Mammary epithelial cell (primary cell): ENCODE measurements at places on chromosomes 11 and 22. TPM values are rescaled to one million over a fixed set of nuclear protein-coding genes. Genes with fewer than 3 reads are reported as not detected.

GRCh38 chr11:125319649-125320048 lies 155.1 kb downstream of the PKNOX2 start:
- no peak for DNase-seq

DNA sequence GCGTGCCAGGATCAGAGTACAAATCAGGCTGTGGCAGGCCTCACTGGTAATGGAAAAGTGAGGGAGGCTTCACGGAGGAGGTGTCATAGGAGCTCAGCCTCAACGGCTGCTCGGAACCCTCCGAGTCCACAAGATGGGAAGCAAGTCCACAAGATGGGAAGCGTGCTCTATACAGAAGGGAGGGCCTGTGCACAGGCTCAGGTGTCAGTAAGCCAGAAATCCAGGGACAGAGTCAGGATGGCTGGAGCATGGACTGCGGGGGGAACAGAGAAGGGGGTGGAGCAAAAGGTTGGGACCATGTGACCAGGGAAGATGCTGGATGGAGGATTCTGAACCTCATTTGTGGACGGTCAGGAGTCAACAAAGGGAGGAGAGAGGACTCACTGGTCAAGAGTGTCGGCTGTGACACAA lies 3.4 kb upstream of the DPP3 start:
- DNase-seq = no peak

TRIM49B gene
- under 0.01 TPM for total RNA-seq

OR10A2 gene
- not detected for total RNA-seq

- no peak for DNase-seq
These were observed 43.2 kb downstream of the TBX1 start for GRCh38 chr22:19803736-19804267.

GRCh38 chr11:128662076-128662475 lies 31.8 kb upstream of the FLI1 start:
- DNase-seq = no peak

CD82 gene
- total RNA-seq = 218 and 309 TPM in 2 replicates

- no peak for DNase-seq
These were observed 170.9 kb downstream of the MIAT start for GRCh38 chr22:26828311-26828710.

CRYBB2 gene
- 0.43 and 0.49 TPM in 2 replicates for total RNA-seq

DNA sequence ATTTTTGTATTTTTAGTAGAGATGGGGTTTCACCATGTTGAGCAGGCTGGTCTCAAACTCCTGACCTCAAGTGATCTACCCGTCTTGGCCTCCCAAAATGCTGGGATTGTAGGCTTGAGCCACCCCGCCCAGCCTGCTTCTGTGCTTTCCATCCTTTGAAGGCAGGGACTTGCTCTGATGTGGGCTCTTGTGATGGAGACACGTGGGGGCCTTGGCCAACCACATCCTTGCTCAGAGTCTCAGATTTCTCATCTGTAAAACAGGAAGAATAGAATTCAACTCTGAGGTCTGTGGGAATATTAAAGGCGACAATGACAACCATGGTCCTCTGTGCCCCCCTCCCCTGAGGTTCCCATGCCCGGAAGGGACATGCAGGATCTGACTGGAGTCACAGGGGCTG lies 3.8 kb upstream of the GGA1 start:
- no peak for DNase-seq

SLC22A9 gene
- total RNA-seq = not detected in 2 replicates

DNA sequence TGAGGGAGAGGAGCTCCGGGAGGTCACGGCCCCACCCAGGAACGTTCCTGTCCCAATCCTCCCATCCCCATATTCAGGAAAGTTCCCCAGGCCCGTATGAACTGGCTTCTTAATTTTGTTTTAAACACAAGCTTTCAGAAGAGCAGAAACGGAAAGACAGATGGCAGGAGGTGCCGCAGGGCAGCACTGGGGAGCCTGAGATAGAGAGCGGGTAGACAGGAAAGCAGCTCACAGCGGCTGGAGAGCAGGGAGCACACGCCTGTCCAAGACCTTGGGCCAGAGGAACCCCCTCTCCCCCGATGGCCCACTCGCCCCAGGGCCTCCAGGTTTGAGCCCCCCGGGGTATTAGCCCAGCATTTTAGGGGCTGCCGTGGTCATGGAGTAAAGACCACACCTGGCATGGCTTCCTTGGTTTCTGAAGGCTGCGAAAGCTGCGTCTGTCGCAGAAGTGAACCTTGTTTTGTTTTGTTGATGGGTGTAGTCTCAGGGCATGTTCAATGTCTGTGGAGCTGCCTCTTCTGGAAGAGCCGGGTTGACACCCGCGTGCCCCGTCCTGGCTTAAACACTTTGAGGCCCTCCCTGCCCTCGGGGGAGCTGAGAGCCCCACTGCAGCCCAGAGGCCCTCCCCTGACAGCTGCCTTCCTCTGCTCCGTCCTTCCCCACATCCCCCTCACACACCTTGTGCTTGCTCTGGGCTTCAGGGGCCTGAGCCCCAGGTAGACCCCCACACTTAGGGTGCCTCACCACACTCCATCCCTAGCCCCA lies 17.9 kb upstream of the KCNQ1OT1 start:
- no peak for DNase-seq

DNA sequence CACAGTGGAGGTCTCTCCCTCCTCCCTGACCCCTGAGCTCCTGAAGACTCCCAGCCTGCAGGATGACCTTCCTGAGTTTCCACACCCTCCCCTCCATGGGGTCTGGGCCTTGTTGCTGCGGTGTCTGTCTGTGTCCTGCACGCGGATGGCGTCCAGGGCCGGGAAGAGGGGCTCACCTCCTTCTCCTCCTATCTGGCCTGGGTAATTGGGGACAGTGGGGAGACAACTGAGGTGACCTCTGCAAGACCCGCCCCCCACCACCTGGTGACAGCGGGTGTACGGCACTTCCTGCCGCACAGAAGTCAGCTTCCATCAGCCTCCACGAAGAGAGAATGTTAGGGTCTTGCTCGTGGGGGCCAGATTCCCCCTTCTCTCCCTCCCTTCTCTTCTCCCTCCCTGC lies 31.7 kb downstream of the LINC01488 start:
- no peak for DNase-seq

- DNase-seq = peak; percentile 86
These were observed 27.8 kb downstream of the FCHSD2 start for GRCh38 chr11:73114110-73114834.

SLC6A5 gene
- total RNA-seq = not detected in 2 replicates

DNA sequence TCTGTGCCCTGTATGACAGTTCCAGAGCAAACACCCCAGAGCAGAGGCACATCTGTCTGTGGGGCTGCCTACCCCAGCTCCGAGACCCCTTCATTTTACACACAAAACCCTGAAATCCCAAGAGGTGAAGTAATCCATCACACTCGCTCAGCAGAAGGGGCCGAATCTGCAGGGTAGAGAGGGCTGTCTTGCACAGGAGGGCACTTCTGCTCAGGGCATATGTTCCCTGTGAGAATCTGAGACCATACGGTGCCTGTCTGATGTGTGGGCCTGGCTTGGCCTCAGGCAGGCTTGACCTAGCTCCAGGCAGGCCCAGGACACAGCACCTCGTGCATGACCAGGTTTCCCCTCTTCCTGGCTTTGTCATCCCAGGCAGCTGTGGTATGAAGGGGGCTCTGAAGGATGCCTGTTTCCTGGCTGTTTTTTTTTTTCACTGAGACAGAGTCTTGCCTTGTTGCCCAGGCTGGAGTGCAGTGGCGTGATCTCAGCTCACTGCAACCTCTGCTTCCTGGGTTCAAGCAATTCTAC lies 37.2 kb downstream of the GRIK4 start:
- DNase-seq = no peak

ANO9 gene
- total RNA-seq = 11.3 TPM

DNA sequence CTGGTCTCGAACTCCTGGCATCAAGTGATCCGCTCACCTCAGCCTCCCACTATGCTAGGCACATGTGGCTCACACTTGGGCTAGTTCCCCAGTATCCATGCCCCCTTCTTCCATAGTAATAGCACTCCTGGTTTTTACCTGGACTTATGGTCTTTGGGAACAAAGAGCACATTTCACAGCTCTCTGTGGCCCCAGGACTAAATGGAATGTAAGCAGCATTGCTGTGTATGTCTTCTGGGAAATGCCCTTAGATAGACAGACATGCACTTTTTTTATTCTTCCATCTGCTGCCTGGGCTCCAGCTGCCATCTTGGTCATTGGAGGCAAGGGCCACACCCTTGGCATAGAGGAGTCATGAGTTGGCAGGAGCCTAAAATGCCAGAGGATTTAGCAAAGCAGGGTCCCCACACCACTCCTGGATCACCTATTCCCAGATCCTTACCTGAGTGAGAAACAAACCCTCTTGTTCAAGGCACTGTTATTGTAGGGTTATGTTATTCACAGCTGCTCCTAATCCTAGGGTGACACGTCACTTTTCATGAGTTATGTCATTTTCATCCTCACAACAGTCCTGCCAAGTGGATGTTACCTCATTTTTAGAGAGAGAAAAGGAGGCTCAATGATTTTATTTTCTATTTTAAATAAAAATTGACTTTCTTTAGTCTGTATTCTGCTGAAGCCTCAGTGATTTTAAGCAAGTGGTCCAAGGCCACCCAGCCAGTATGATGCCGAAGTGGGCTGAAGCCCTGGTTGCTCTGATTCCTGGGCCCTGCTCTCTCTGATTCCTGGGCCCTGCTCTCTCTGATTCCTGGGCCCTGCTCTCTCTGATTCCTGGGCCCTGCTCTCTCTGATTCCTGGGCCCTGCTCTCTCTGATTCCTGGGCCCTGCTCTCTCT lies 15.7 kb upstream of the GDPD5 start:
- DNase-seq = no peak

ENTHD1 gene
- total RNA-seq = not detected in 2 replicates

DNA sequence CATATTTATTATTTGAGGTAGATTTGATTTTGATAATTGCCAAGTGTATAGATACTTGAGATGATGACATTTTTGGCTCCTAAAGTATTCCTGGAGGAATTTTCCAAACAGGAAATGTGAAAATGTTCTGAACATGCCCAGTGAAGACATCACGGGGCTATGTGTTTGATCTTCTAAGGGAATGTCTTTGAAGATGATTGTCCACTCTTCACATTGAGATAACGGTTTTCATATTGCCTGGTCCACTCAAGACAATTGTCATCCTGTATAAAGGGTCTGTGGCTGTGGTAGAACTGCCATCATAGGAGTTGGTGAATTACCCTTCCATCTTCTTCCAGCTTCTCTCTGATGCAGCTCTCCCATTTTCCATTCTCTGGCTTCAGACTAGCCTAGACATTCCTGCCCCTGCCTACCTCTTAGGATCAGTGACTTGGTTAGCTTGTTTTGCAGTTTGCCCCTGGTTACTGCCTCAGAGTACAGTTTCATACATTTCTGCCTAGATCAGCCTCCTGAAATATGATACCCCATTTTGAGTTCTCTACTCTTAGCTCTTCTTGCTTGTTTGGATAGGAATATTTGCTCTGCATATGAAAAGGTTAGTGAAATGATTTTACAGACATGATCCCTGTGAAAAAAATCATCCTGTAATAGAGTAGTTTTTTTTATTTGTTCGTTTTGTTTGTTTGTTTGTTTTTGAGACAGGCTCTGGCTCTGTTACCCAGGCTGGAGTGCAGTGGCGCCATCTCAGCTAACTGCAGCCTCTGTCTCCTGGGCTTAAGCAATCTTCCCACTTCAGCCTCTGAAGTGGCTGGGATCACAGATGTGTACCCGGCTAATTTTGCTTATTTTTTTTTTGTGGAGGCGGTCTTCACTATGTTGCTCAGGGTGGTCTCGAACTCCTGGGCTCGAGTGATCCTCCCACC lies 111.4 kb upstream of the SORL1-AS1 start:
- DNase-seq = no peak

- no peak for DNase-seq
These were observed 18.7 kb upstream of the SNX32 start for GRCh38 chr11:65814986-65815565.

LIF gene
- 31.2 TPM for total RNA-seq

DNA sequence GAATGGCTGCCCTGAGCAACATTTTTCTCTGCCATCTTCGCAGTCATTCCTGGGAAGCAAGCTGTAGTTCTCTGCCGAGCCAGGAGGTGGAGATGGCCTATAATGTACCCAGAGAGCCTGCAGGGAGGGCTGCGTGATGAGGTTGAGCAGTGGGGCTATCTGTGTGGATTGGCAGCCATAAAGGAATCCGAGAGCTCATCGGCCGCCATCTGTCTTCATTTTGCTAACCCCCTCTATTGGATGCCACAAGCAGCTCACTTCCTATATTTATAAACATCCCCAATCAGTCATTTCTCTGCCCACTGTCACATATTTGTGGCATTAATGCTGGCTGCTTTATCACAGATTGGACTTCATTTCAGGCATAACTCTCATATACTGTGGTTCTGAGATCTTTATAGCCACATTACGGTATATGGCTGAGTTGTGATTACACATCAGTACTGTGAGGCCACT lies 209.5 kb downstream of the NTM start:
- peak; percentile 1 for DNase-seq

- no peak for DNase-seq
These were observed 1.9 kb upstream of the ESS2 start for GRCh38 chr22:19146215-19146968.

GRCh38 chr11:115497303-115497702 lies 6.9 kb downstream of the CADM1 start:
- DNase-seq = no peak

- DNase-seq = no peak
These were observed 53.6 kb downstream of the BCR start for GRCh38 chr22:23233752-23234408.

- DNase-seq = no peak
These were observed 303.5 kb upstream of the PDGFD start for GRCh38 chr11:104467404-104467803.

GRCh38 chr11:76391021-76391420 lies 9.9 kb downstream of the GVQW3 start:
- no peak for DNase-seq

LUZP2 gene
- under 0.01 TPM for total RNA-seq

DNA sequence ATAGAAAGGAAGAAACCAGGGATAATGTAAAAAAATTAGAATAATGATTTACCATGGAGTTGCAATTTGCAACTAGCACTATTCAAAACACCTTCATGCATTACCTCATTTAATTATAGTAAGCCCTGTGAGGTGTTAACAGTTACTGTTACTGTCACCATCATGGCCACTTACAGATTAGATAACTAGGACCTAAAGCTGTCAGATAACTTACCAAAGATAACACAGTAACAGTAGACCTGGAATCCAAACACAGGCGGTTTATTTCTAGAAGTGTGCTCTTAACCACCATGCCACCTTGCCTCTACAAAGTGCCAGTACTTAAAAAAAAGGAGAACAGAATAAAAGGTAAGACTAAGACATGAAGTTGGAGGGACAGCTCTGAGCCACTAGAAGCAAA lies 11.1 kb upstream of the LARGE1 start:
- no peak for DNase-seq

GRCh38 chr22:36934418-36935312 lies 21.2 kb downstream of the CSF2RB start:
- DNase-seq = no peak

TTC28 gene
- total RNA-seq = 27.5 TPM

DNA sequence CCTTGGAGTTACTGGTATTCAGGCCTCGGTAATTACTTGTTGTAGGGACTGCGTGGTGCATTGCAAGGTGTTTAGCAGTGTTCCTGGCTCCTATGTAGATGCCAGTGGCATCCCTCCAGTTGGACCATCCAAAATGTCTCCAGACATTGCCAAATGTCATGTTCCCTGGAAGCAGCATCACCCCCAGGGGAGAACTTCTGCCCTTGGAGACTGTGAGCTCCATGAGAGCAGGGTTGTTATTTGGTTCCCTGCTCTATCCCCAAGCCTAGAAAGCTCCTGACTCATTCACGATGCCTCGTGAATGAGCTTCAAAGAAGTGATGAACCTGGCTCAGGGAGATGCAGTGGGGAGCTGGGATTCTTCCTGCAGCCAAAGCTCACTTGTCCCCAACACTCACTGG lies 4.8 kb upstream of the CD248 start:
- DNase-seq = no peak
